Vagina (tissue), 2 donors: ENCODE measurements at places on chromosomes 13 and 19.

DNA sequence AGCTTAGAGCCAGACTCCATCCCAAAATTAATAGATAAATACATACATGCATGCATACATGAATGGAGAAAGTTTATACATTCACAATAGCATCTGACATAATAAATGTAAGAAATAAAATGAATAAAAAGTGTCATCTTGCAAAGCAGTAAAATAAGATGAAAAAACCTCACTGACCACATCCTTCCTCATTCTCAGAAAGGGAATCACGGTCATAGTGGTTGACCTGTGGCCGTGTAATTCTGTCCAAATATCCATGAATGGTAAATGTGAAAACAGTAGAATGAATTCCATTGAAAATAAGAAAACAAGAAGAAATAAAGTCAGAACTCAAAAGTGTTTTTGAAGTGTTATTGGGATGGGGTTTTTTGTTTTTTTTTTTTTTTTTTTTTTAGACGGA is 9.8 kb upstream of the CDC42EP5 start:
- no peak for DNase-seq

- no peak for DNase-seq
Measured at GRCh38 chr13:49714757-49715156, 23.5 kb upstream of the EBPL start.

- DNase-seq: no peak
Measured at GRCh38 chr19:795691-796581, 1.3 kb upstream of the PTBP1 start.

- no peak for DNase-seq
Measured at GRCh38 chr19:5228490-5228889, 112.1 kb downstream of the PTPRS start.

DNA sequence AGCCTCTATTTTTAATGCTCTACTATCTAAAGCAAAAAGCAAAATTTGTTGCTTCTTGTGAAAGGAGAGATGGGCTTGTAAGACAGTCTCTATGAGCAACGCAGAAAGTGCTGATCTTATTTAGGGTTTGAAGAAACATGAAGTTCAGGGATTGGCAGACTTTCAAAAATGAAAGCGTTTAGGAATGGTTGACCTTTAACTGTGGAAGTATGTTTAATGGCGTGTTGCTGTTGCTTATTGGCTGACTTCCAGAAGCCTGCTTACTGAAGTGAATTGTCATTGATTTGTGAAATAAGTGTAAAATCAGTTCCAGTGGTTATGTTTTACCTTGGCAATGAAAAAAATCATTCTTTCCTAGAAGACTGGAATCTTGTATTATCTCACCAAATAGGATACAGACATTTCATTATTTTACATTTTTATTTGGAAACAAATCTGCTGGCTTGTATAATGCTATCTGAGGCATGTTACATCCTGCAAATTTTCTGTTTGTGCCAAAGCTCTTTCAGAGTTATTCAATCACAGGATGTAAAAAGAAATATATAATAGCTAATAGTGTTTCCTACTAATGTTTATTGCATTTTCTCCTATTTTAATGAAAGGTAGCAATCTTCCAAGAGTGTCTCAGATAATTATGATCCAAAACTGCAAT is 221.3 kb upstream of the SLITRK6 start:
- DNase-seq: no peak

DNA sequence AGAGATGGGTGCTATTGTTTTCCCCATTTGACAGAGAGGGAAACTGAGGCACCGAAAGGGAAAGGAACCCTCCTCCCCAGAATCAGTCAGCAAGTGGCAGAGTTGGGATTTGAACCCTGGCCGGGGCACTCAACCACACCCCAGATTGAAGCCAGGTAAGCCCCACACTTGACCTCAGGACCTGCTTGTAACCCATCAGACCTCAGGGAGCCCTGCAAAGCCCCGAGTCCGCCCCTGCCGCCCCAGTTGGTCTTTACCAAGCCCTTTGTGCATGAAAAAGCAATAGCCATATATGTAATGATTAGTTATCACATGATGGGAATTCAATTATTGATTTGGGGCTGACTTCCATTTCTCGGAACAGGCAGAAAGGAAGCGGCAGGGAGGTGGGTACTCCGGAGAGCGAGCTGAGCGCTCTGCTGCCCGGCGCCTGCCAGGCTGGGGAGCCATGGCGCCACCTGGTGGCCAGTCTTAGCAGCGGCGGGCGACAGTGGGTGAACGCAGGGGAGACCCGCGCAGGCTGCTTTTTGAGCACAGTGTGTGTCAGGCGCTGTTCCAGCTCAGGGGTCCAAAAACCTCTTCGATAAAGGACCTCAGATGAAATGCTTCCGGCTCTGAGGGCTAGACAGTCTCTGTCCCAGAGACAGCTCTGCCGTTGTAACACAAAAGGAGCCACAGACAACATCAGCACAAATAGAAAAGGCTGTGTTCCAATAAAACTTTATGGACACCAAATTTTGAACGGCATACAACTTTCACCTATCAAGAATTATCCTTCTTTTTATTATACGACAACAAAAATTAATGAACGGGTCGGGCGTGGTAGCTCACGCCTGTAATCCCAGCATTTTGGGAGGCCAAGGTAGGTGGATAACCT is 82.9 kb upstream of the CACNA1A start:
- no peak for DNase-seq

DNA sequence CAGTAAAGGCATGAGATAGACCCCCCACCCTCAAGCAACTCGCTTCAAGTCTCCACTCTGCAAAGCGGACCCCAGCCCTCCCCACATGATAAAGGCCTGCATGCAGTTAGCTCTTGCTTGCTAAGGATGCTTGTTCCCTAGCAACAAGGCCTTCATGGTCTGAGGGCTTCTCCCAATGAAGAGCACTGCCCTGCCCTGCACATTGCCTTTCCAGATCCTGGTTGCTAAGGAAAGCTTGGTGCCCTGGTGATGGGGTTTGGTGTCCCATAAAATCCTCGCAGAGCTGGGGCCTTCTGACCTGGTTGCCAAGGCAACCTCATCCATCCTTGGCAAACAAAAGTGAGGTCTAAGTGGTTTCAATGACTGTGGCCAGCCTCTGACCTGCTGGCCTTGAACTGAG is 6.0 kb downstream of the DBP start:
- no peak for DNase-seq

DNA sequence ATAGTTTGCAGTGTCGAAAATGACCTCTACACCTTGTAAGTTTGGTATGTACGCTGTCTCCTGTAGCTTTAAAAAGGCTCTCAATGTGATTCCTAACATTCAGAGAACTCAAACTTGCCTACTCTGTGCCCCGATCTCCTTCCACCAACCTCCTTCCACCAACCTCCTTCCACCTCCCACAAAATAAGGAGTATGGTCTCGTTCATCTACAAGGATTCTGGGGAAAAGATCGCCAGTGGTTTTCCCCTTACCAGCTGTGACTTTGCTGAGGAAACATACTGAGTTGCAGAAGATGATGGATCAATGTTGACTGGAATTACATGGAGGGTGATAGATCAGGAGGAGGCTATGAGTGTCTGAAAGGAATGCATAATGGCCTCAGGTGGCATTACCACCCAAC is 16.0 kb downstream of the MYO16 start:
- no peak for DNase-seq

- no peak for DNase-seq
Measured at GRCh38 chr13:94778986-94779385, 66.6 kb upstream of the SOX21 start.

DNA sequence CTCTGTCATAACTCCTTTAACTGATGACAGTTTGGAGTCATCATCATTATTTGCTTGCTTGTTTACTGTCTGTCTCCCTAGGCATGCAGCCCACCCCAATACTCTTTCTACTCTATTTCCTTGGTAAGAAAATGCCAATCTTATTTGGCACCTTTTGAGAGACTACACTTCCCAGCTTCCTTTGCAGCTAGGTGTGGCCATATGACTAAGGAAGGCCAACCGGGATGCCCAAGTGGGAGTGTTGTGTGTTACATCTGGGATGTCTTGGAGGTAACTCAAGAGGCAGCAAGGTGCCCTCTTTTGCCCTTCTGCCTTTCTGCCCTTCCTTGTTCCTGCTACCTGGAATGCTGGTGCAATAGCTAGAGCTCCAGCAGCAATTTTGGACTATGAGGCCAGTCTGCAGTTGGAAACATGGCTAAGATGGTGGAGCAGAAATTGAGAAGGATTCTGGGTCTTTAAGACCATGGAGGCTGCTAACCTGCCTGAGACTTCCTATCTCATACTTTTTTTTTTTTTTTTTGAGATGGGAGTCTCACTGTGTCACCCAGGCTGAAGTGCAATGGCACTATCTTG is 27.5 kb downstream of the C19orf81 start:
- DNase-seq: no peak

GRCh38 chr19:33629826-33630375 is 8.1 kb downstream of the CHST8 start:
- DNase-seq: no peak

GRCh38 chr19:45569619-45570421 is 14.8 kb downstream of the OPA3 start:
- DNase-seq: no peak

DNA sequence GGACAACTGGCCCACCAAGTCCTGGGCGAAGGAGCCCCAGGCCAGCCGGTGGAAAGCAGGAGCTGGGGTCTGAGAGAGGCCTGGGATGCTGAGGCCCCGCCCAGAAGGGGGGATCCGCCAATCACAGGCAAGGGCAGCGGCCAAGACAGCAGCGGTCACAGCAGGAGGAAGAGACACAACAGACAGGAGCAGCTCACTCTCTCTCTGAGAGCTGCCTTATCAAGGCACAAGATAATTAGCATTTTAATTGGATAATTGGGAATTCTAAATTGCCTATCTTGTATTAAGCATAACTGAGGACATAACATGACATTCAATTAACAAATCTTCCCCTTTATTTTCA is 46.2 kb downstream of the CEBPG start:
- DNase-seq: no peak

GRCh38 chr19:47102346-47103060 is 11.1 kb downstream of the ZC3H4 start:
- no peak for DNase-seq

DNA sequence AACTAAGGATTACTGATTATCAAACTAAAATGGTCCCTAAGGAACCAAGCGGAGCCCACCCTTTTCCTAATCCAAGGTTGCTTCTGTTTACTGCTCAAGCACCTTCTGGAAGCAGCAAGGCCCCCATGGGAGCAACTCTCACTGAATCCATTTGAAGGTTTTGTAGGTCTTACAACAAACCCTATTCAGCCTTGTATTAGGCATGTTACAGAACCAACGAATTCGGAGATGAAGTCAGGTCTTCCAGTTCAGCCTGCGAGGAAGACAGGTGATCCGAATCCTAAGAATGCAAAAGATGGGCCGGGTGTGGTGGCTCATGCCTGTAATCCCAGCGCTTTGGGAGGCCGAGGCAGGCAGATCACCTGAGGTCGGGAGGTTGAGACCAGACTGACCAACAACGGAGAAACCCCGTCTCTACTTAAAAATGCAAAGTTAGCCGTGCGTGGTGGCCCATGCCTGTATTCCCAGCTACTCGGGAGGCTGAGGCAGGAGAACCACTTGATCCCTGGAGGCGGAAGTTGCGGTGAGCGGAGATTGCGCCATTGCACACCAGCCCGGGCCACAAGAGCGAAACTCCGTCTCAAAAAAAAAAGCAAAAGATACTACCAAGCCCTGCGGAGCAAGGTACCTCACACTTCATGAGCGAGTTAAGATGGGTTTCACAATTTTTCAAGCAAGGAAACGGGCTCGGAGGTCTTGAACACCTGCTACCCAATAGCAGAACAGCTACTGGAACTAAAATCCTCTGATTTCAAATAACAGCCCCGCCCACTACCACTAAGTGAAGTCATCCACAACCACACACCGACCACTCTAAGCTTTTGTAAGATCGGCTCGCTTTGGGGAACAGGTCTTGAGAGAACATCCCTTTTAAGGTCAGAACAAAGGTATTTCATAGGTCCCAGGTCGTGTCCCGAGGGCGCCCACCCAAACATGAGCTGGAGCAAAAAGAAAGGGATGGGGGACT is 609 bp downstream of the ZAR1L start:
- no peak for DNase-seq

DNA sequence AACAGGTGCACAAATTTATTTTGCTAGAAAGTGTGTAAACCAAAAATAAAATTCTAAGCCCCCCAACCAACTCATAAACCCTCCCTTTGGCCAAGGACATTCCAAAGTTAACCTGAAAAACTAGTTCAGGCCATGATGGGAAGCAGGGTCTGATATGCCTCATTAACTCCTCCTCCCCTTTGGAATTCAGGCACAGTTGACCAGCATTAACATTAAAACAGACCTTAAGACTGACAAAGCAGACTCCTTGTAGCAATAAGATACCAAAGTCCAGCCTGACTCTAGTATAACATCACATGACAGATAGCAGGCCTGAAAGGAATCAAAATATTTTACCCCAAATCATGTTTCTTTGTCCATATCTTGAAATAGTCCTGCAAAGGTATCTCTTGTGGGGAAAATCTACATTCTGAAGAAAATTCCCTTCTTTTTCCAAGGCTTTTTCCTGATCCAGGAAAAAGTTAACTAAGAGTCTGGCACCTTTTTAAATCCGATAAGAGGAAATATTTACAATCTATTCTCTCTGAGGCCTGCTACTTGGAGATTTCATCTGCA is 19.7 kb downstream of the NEK5 start:
- no peak for DNase-seq

- DNase-seq: no peak
Measured at GRCh38 chr13:65808061-65808460, 1422.1 kb downstream of the PCDH9 start.

DNA sequence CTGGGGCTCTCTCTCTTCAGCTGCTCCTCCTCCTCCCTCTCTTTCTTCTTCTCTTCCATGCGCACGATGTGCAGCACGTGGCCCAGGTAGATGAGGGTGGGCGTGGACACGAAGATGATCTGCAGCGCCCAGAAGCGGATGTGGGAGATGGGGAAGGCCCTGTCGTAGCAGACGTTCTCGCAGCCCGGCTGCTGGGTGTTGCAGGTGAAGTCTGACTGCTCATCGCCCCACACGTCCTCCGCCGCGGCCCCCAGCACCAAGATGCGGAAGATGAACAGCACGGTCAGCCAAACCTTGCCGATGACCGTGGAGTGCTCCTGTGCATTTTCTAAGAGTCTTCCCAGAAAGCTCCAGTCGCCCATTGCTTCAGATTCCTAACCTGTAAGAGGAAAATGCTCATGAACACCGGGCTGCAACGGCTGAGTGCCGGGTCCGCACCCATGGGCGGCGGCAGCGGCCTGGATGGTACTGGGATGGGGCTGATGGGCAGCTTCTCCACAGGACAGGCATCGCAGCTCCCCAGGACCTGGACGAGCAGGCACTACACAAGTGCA is 17.8 kb downstream of the GJA3 start:
- DNase-seq: no peak

DNA sequence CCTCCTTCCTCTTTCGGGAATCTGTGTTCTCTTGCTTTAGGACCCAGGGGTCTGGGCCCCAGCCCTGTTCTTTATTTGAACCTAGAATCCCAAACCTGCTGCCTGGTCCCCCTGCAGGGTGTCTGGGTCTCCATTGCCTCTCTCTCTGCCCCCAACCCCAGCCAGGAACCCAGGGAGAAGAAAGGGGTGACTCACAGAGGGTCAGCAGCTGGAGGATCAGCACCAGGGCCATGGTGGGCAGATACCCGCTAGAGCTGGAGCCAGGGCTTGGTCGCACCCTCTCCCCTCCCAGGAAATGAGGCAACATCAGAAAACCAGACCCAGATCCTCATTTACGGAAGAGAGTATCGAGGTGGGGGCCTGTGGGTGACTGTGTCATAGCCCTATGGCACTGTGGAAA is at the start of gene OSCAR:
Gene OSCAR, minus strand, starts transcription at position 243 of the 400 bp plus-strand sequence. Its CDS starts 11 bp downstream, at position 232.
- no peak for DNase-seq

GRCh38 chr13:109684824-109685202 is 101.6 kb downstream of the IRS2 start:
- no peak for DNase-seq
